SHP77 (cell line): ENCODE measurements at places on chromosomes 16 and 17.

DNA sequence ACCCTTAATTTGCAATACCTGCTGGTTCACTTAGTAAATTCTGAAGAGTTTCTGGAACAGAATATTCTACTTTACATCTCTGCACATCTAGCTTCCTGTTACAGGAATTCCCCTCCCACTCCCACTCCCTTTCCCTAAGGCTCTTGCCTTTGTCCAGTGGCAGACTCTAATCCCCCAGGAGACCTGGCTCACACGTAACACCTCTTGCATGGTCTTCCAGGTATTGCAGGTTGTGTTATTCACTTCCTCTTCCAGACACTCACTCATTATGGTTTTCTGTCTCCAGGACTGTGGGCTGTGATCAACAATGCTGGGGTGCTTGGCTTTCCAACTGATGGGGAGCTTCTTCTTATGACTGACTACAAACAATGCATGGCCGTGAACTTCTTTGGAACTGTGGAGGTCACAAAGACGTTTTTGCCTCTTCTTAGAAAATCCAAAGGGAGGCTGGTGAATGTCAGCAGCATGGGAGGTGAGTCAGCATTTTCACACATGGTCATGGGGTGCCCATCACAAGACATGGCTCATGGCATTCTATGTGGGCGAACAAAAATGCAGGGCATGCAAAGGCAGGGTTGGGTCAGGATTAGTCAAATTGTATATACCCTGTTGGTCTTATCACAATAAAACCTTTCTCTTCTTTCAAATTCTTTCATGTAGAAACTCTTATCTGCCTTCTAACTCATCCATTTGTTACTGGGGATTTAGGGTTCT is 35.8 kb downstream of the HSD17B2 start:
- DNase-seq, result no peak

- no peak for DNase-seq
These were observed at the start of gene RILP for GRCh38 chr17:1649844-1650501. Gene RILP, minus strand, starts transcription at chr17:1649866. Its CDS starts 62 bp downstream, at chr17:1649804.

GRCh38 chr16:54655121-54655590 is 275.5 kb upstream of the IRX5 start:
- no peak for DNase-seq

DNA sequence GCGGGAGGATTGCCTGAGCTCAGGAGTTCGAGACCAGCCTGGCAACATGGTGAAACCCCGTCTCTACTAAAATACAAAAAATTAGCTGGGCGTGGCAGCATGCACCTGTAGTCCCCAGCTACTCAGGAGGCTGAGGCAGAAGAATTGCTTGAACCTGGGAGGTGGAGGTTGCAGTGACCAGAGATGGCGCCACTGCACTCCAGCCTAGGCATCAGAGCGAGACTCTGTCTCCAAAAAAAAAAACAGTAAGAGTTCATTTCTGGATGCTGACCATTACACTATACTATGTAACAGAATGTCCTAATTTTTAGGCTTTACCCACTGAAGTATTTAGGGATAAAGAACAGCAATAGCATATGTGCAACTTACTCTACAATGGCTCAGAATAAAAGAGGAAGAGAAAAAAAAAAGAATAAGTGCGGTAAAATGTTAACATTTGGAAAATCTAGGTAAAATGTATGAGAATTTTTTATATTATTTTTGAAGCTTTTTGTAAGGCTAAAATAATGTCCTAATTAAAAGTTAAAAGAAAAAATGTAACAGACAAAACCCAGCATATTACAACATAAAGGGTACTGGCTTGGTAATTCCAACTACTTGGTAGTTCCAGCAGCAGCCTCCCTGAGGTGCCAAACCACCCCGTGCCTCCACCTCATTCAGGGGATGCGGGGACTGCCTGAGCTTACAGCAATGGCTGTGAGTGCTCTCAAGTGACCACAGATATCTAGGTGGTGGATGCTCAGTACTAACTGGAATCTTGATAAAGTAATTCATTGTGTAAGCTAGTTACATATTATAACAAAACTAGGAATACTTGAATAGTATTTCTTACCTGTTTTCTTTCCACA is 10.9 kb downstream of the COPS3 start:
- peak; percentile 75 for DNase-seq

GRCh38 chr16:55203570-55203969 is 120.4 kb upstream of the IRX6 start:
- no peak for DNase-seq

- no peak for DNase-seq
These were observed 62.4 kb downstream of the CNGB1 start for GRCh38 chr16:57908409-57908987.

DNA sequence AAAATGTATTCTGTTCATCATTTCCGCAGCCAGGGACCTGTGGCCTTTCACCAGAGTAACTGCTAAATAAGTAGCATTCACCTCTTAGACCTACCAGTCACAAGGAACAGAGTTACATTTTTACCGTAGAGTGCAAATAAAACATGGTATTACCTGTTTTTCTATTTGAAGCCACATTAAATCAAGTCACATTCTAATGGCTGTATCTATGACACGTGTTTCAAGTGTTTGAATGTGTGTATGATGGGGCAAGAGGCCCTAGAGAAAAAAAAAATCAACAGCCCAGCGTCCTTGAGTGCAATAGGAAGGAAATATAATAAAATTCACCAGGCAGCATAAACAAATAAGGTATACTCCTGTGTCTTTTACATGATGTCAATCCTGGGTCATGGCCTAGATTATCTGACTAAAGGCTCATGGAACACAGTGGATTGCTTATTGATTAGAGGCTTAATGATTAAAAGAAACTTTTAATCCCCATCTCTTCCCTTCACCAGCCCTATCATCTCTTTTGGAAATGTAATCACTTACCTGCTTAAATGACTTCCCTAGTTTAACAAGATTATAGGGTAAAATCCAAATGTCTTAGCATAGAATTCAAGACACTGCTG is 168.7 kb upstream of the CDH5 start:
- DNase-seq, result no peak

GRCh38 chr17:48925991-48926342 is 17.8 kb downstream of the UBE2Z start:
- no peak for DNase-seq

GRCh38 chr17:44775838-44776621 is 17.2 kb downstream of the ADAM11 start:
- DNase-seq, result no peak

DNA sequence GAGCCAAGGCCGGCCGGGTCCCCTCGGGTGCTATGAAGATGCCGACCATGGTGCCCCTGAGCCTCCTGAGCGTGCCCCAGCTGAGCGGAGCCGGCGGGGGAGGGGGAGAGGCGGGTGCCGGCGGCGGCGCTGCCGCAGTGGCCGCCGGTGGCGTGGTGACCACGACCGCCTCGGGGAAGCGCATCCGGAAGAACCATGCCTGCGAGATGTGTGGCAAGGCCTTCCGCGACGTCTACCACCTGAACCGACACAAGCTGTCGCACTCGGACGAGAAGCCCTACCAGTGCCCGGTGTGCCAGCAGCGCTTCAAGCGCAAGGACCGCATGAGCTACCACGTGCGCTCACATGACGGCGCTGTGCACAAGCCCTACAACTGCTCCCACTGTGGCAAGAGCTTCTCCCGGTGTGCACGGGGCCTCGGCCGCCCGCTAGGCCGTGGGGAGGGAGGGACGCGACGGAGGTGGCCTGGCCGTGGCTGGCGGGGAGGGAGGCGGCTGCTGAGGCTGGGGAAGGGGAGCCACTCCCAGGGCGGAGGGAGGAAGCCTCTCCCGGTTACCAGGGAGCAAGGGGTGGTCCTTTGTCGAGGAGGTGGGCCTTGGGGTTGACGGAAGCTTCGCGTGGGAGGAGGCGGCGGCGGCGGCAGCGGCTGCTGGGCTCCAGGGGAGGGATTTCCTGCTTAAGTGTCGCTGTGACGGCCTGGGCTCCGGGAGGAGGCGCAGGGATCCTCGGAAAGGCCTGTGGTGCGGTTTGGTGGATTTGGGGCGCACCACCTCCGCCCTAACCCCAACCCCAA is 1.3 kb downstream of the MAZ start:
- DNase-seq, result peak; percentile 87
